Fibroblast of skin of abdomen (primary cell): ENCODE measurements at places on chromosomes 4 and X.

DNA sequence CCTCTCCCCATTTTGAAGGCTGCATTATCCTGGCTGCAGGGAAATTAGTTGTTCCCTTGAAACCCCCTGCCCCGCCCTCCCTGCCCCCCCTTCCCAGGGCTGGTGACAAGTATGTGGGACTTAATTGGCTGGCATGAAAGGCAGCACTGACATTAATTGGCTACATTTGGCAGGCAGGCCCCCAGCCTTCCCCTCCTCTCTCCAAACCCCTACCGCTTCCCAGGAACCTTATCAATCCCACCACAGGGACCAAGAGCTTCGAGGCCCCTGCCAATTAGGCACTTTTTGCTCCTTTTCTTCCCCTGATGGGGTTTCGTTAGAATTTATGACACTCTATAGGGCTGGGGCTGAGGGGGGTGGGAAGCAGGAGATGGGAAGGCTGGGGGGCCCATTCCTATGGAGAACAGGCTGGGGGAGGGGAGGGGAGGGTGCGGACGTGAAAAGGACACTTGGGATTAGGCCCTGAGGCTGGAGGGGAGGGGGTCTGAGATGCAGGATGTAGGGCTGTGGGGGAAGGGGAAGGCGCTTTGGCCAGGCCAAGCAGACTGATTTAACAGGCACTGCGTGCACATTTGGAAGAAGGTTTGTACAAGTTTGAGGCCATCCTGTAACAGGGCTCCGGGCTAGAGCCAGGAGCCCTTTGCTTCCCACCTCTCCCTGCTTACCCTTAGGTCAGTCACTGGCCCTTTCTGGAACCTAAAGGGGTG is 52.2 kb downstream of the EFNB1 start:
- DNase-seq: no peak

GRCh38 chr4:86974551-86974994 is 39.8 kb downstream of the AFF1 start:
- DNase-seq: peak; percentile 36

DNA sequence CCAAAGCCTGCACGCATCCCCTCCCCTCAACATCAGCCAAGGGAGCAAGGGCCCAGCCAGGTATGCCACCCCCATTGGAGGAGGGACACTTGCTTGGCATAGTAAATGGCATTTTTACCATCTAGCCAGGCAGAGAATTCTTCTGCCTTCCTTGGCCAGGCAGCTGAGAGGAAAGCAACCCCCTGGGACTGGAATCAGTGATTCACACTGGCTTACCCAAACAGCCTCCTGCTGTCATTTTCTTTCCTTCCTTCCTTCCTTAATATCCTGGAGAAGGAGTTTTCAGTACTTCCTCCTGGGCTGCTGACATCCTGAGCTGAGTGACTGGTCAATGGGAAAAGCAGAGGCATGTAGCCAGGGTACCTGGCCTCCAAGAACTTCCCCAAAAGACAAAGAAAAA is 28.6 kb upstream of the KIAA1210 start:
- DNase-seq: no peak

- peak; percentile 71 for DNase-seq
Measured at GRCh38 chrX:19739683-19740082, 147.7 kb downstream of the SH3KBP1 start.

- DNase-seq: no peak
Measured at GRCh38 chrX:57930051-57930450, 19.8 kb upstream of the ZXDA start.

DNA sequence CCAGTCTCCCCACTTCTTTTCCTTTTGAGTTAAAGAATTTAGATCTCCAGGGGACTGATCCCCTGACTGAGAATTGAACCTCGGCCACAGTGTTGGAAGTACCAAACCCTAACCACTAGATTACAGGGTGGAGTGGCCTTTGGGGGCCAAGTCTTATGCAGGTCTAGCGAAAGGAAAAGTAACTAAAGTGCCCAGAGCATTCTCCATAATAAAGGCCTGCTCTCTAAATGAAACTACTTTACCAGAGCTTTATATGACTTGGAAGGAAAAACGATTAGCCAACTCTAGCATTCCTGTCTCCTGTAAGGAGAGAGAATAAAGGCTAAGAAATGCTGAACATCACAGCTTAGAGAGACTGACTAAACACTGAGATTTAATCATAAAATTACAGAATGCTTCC is 788.0 kb downstream of the C4orf33 start:
- DNase-seq: no peak

DNA sequence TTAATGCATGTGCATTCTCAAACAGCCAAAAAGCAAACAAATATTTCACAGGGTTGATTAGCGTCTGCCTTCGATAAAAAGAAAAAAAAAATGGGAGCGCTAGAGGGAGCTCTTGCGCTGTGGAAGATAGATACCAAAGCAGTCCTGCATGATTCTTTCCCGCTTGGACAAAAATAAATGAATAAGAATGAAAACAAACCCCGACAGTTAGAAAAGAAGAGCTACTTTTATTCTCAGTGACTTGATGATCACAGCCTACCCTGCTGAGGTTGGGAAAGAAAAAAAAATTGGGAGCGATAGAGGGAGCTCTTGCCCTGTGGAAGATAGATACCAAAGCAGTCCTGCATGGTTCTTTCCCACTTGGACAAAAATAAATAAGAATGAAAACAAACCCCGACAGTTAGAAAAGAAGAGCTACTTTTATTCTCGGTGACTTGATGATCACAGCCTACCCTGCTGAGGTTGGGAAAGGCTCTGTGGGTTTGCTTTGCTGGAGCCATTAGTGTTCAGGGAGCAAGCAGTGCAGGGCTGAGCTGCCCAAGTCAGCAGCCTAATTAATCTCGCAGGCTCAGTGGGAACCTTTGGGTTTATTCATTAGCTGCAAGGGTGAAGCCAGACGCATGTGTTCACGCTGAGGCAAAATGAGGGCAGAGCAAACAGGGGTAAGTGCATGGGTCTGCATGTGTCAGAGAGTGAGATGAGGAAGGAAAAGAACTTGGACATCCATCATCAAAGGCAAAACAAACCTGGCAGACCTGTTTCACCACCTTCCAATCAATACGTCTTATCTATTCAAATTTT is 249.3 kb upstream of the PRKX start:
- DNase-seq: peak; percentile 1

GRCh38 chrX:123424546-123424945 is 240.5 kb downstream of the GRIA3 start:
- peak; percentile 81 for DNase-seq
